SK-N-MC (cell line): ENCODE measurements at places on chromosomes 1 and 21.

DNA sequence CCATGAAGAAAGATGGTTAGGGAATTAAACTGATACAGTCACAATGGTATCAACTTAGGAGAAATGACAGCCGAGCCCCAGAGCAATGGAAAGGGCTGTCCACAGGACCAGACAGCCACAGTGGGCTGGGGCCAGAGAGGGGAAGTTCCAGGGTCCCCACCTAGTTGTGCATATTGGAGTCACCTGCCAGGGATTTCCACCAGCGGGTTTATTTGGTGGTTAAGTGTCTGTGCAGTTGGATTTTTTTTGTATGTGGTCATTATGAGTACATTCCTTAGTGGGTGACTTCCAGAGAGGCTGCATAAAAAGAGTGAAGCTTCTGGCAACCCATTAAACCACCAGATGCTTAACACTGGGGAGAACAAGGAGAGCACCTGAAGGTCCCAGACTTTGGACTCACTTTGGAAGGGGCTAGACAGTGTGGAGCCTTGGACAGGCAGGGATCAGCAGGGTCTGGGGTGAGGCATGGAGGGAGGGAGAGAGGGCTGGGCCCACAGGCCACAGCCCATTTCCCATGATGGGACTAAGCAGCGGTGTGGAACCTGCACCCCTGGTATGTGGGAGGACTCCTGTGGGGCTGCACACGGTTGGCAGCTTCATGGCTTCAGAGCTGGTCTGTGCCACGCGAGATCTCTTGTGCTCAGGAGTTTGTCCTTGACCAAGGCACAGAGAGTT lies 7.8 kb upstream of the PTTG1IP start:
- no peak for DNase-seq

DNA sequence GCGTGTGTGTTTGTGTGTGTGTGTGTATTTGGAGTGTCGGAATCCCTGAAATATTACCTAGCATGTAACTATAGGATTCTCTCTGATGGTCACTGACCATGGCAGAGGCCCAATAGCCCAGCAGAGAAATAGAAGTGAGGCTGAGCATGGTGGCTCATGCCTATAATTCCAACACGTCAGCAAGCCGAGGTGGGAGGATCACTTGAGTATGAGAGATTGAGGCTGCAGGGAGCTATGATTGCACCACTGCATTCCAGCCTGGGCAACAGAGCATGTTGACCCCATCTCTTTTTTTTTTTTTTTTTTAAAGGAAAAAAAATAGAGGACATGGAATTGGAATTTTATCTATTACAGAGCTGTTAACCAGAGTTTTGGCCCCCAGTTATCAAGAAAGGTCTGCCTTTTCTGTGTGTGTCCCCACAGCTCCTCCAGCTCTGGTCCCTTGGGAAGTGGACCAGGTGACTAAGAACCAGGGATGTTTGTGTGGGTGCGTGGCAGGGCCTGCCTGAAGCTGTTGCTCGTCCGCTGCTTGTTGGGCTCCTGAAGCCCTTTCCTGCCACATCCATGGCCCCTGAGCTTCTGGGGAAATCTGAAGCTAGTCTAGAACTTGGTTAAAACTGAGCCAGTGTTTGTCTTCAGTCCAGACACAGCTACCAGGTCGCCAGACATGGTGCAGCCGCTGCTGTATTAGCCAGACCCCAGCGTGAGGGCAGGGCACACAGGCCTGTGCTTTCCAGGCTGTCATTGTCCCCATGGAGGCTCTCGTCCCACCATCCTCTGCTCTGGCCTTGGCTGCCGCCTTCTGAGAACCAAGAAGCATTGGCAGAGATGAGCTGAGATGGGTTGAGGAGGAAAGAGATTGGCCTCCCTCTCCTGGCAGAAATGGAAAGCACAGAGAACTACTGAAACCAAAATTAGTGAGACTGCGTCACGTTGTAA lies 25.5 kb downstream of the CAPN9 start:
- no peak for DNase-seq

- no peak for DNase-seq
These were observed at the start of gene VWA1 for GRCh38 chr1:1435106-1435903. Gene VWA1 (plus strand): TSS chr1:1435690. CDS start chr1:1435749, 59 bp downstream.

DNA sequence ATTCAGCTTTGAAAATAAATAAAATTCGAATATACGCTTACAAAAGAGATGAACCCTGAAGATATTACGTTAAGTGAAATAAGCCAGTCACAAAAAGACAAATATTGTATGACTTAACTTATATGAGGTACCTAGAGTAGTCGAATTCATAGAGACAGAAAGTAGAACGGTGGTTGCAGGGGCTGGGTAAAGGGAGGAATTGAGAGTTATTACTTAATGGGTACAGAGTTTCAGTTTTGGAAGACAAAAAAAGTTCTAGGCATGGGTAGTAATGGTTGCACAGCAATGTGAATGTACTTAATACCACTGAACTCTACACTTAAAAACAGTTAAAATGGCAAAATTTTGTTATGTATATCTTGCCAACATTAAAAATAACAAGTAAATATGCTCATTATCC lies 48.6 kb upstream of the ZNHIT6 start:
- DNase-seq, result no peak

- DNase-seq, result no peak
These were observed 38.5 kb upstream of the BCL9 start for GRCh38 chr1:147502760-147503159.

- no peak for DNase-seq
These were observed 42.3 kb downstream of the COL24A1 start for GRCh38 chr1:86114236-86114635.
